ENCODE measurements at places on chromosomes 7 and 10.

DNA sequence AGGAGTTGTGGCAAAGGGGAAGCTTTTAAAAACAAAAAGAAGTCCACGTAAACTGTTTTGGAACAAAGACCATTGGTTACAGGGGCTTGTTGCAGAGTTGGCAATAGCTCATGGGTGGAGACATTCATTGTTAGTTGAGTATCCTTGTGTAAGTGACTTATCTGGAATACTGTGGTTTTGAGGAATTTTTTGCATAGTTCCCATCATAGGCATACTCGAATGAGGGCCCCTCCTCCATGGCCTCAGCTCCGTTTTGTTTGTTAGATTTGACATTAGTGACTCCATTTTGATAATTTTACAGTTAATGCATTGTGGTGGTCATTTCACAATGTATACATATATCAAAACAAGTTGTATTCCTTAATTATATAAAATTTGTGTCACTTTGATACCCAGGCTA lies 12.8 kb upstream of the SMKR1 start:
- DNase-seq: no peak

GRCh38 chr10:103648251-103648635 lies 154.7 kb downstream of the NEURL1 start:
- no peak for DNase-seq

DNA sequence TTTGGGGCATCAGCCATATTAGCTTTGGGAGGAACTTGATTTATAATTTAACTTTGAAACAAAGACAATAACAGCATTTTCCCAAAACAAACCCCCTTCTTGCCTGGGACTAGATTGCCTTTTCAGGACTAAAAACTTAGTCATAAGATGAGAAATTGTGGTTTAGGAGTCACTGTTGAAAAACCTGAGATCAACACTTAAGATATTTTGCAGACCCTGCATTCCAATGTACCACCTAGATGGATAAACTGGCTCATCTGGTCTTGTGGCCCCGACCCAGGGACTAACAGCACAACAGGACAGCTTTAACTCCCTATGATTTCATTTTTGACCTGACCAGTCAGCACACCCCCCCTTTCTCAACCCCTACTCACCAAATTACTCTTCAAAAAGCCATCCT lies 1165.4 kb downstream of the XPNPEP1 start:
- DNase-seq: no peak

GRCh38 chr7:103989785-103990767 lies 618 bp upstream of the RELN start:
- no peak for DNase-seq

DNA sequence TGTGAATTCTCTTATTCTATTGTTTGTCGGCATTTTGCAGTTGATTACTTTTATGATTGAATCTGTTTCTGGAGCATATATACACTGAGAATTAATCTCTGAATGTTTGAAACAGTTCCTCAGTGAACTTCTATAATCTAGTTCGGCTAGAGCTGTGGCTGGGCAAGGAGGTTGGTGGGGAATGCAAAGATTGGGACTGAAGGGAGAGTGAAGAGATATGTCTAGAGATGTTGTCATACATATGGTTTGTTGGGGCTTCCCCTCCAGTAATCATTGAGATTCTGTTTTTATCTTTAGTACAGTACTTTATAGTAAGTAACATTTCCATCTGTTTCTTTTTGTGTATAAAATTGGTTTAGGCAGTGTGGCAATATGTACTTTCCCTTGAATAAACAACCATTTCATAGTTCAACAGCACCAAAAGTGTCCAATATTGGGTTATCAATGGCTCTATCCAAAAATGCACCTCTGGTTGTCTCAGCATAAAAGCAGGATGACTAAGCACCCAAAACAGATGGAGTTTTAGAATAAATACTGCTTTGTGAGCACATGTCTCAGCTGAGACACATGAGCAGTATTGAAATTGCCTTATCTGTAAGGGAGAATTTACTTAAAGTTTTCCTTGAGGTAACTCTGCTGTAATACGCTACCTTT lies 36.7 kb downstream of the WAC start:
- DNase-seq: no peak

DNA sequence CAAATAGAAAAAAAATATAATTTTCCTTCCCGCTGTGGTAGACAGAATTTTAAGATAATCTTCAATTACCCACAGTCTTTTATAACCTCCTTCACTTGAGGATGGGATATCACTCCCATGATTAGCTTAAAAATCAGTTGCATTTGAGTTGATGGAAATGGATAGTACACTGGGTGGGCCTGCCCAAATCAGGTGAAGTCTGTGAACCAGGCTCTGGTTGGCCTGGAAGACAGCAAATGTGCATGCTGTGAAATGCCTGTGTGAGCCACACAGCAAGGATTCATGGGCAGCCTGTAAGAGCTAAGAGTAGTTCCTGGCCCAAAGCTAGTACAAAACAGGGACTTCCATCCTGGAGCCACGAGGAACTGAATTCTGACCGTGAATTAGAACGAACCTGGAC lies 548.0 kb downstream of the CALN1 start:
- DNase-seq: no peak

- DNase-seq: peak; percentile 38
These were observed 42.6 kb upstream of the CC2D2B start for GRCh38 chr10:95864906-95865813.

DNA sequence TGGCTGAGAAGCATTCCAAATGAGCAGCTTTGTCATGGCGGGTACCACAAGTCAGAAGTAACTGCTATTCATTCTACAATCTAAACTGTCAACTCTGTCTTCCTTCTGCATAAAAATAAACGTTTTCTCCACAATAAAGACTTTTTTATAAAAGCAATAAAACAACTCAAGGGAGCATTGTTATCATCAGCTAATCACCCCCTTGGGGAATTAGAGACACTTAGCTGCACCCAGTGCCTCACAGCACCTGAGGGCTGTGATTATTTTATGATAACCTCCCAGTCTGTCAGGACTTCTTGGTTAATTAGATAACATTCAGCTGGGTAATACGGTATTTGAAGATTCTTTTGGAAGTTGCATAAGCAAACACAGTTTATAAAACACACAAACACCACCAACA lies 155.6 kb downstream of the PPP1R3A start:
- no peak for DNase-seq

DNA sequence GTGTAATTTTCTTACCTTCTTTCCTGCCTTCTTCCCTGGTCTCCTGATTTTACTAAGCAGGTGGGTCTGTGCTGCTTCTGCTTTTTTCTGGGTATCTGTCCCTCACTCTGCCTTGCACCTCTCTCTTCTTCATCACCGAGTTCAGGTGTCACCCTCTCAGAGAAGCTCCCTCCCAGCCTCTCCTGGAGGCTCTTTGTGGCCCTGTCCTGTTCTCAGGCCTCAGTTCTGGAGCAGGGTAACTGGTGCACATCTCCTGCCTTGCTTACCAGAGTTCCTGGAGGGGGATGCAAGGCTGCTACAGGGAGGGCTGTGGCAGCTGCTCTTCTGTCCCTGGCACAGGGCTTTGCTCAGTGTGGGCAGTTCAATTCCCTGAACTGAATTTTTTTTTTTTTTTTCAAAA lies 66.1 kb downstream of the RBM33 start:
- no peak for DNase-seq

- DNase-seq: no peak
These were observed 405.3 kb upstream of the ETV1 start for GRCh38 chr7:14394786-14395185.

DNA sequence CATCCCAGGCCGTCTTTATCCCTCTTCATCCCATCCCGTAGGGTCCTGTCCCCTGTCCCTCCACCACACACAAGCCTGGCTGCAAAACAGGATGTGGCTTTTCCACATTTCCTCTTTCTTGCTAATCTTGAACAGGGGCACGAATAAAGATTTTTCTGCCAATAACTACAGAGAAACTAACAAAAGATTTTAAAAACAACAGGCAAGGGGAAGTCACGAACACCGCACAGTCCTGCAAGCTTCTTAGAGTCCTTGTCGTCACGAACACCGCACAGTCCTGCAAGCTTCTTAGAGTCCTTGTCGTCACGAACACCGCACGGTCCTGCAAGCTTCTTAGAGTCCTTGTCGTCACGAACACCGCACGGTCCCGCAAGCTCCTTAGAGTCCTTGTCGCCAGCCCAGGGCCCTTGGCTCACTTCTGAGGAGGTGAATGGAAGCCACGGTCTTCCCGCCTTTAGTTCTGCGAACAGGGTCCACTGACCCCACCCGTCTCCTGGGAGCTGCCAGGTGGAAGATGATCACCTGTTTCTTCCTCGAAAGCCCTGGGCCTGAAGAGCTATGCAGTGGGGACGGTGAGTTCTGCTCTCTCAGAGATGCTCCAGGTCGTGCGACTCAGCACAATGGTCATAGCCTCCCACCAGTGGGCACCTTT lies 10.3 kb upstream of the INSIG1 start:
- DNase-seq: no peak

DNA sequence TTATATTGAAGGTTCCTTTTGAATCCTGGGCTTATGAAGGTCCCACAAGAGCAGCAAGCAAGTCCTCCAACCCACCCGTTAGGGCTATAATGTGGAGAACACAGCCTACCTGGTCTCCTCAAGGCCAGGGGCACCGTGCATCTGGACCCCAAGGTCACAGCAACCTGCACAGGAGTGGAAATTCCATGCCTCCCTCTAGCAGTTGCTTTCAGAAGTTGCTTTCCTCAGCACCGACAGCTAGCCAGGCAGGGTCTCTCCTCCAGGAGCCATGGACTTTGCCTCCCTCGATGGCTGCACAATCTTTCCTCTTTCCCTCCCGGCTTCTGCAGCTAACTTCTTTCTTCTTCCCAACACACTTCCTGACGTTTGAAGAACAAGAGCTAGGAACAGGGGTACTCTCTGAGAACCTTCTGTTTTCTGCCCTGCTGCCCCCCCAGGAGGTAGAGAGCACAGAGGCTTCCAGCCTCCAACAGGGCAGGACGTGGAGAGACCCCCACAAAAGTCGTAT lies 149.8 kb downstream of the PTPN20 start:
- no peak for DNase-seq

- DNase-seq: no peak
These were observed 1.2 kb upstream of the TMEM229A start for GRCh38 chr7:124033807-124034753.

- DNase-seq: peak; percentile 55
These were observed 45.1 kb downstream of the ST8SIA6 start for GRCh38 chr10:17409170-17409733.

DNA sequence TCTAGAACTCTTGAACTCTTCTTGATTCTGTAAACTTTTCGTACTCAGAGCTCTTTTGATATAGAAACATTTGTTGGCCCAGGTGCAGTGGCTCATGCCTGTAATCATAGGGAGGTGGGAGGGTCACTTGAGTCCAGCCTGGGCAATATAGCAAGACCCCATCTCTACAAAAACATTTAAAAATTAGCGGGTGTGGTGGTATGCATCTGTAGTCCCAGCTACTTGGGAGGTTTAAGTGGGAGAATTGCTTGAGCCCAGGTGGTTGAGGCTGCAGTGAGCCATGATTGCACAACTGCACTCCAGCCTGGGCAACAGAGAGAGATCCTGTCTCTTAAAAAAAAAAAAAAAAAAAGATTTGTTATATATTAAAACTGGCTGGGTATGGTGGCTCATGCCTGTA lies 121.6 kb downstream of the BAMBI start:
- no peak for DNase-seq

DNA sequence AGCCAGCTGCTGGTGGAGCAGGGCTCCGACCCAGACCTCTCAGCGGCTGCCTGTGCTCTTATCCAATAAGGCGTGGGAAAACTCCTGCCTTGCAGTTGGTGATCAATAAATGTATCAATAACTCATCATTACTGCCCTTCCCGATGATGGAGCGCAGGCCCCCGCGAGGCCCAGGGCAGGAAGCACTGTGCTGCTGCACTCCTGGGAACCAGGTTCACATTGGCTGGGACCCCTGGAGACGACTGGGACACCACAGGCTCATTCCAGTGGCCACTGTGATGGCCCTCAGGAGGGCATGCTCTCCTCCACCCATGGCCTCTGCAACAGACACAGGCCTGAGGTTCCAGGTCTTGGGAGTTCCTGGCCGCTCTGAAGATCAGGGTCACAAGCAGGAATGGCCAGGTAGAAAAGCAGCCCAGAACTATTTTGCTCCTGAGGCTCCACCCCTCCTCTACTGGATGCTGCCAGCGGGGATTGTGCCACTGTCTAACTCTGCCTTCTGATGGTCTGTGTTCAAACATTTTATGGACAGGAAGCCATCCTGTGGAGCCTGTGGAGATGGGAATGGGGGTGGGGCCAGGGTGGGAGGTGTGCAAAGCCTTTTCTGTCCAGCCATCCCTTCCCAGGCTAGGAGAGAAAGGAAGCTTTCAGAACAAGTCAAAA lies 287.4 kb upstream of the ZMIZ1 start:
- no peak for DNase-seq

DNA sequence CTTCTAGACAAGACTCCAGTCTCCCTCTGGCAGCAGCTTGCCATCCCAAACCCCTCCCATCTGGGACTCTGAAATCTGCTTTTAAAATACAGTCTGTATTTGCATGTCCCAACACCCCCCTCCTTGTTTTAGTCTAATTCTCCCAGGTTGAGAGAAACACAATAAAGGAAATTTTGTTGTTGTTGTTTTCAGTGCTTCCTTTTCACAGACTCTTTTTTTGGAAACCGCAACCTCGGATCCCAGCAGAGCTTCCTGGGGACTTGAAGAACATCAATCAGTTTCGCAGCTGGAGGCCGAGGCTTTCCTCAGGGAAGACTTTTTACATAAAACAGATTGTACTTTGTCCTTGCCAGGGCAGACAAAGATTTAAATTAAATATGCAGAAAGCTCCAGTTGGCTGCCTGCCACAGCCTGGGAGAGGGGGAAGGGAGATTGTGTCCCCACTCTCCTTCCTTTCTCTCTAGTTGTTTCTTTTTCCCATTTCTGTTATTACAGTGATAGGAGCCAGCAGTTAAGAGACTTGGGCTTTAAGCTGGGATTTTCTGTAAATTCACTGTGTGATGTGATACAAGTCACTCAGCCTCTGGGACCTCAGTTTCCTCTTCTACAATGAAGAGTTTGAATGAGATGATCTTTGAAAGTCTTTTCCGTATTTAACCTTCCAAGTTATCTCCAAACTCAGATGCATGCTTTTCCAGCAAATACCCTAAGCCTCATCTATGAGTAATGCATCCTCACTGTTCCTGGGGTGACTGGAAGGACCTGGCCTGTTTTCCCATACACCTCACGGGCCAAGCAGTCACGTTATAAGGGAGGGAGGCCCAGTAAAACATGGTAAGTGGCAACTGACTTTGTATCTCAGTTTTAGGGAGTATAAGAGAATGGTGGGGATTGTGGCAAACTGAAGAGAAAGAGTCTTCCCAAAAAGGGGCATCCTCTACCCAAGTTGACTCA lies 192.3 kb downstream of the REEP3 start:
- no peak for DNase-seq

DNA sequence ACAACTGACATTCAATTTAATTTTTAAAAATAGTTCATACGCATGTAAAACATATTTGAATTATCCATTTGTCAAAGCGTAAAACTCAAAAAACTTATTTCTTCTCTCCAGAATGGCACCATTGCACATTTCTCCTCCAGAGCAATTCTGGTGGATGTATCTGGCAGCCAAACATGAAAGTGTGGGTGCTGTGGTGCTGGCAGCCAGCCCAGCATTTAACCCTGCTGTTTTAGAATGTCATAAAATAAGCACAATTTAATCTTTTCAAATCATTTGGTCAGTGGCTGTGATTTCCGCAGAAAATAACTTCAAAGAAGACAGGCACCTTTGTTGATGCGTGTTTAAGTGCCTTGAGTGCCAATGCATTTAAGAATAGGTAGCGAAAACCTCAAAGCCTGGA lies 302.7 kb upstream of the MEOX2 start:
- no peak for DNase-seq

- DNase-seq: no peak
These were observed 535.4 kb downstream of the ANKRD7 start for GRCh38 chr7:118759921-118760320.
